Breast epithelium (tissue), 4 donors: ENCODE measurements at places on chromosomes 2 and 18.
A peak's percentile ranks its signal among the peaks of the same experiment; 100 is the strongest.

- DNase-seq = peak; percentile 73
Observed at GRCh38 chr18:63177919-63178821, 141.4 kb downstream of the BCL2 start.

- DNase-seq = no peak
Observed at GRCh38 chr2:203909261-203909967, 27.1 kb upstream of the ICOS start.

GRCh38 chr2:204108330-204108751, 171.8 kb downstream of the ICOS start:
- no peak for DNase-seq

- no peak for DNase-seq
Observed at GRCh38 chr2:181307203-181307991, 149.8 kb upstream of the ITGA4 start.

GRCh38 chr2:159362816-159363251, 76.3 kb upstream of the WDSUB1 start:
- no peak for DNase-seq

- no peak for DNase-seq
Observed at GRCh38 chr18:64653068-64653467, 504.2 kb upstream of the LINC00305 start.
